NCI-H146 (cell line): ENCODE measurements at places on chromosomes 4 and X.

GRCh38 chr4:73770917-73771316 is 30.5 kb downstream of the CXCL8 start:
- peak; percentile 76 for DNase-seq

DNA sequence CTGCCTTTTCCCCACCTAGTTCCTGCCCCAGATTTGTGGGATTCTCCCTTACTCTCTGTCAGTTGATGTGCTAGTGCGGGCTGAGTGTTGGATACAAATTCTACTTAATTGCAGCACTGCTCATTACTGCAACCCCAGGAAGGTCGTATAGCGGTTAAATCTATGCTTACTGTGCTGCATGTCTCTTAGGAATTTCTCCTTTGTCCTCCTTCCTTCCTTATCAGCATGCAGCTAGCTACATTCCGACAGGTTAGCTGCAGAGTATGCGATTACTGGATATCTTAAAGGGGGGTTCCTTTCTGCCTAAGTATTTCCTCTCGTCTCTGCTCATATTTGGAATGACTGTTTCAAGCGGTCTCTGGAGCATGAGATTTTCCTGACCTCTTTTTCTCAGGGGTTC is 662.8 kb downstream of the TLL1 start:
- DNase-seq, result no peak

DNA sequence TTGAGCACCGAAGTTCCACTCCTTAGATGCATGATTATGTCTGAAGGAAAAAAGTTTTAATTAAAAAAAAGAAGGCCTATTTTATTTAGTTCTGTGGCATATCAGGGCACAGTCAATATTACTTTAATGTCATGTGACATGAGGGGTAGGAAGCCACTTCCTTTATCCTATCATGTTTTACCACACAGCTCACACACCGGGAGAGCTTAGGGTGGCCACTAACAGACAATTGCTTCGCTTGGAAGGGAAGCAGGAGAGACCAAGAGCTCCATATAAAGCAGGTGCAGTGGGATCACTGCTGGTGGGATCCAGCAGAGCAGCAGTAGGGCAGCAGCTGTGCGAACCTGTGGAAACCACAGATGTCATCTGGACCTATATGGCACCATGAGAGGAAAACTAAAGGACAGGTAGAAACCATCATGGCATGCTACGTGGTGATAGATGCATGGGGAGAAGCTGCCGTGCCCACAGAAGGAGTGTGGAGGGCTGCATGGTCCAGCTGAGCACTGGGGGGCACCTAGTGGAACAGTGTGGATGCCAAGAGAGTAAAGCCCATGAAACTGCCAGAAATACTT is 52.0 kb downstream of the DTHD1 start:
- no peak for DNase-seq

GRCh38 chrX:47898024-47898423 is 61.3 kb downstream of the ZNF81 start:
- no peak for DNase-seq

DNA sequence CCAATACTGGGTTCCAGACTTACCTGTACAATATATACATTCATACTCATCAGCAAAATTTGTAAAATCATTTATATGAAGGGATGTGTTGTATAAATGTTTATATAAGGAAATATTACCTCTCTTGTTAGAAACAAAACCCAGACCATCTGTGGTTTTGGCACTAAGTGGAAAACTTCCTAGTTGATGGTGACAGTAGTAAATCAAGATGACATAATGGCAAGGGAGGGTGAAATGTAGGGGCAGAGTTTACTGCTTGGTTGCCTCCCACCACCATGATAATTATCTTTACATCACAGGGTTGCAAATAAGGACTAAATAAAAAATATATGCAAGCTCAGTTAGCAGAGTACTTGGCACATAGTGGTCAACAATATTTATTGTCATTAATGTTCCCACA is 365.3 kb upstream of the TEX13C start:
- no peak for DNase-seq

DNA sequence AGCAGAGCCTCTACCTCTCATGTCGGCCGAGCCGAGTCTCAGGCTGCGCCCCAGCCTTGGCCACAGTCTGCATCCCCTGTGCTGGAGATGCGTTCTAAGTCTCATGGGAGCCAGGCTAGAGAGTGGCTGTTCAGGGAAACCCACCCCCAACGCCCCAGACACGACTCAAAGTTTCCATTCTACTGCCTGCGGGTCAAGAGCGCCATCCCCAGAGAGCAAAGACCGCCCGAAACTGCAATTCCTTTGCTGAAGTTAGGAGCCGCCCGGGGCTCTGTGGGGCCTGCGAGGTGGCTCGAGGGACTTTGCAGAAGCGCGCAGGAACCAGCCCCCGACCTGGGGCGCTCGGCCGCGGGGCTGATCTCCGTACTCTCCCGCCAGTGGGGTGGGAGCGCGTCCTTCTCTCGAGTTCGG is 10.0 kb upstream of the ELF4 start:
- no peak for DNase-seq

GRCh38 chrX:125205133-125205917 is 114.3 kb upstream of the TEX13C start:
- peak; percentile 92 for DNase-seq

DNA sequence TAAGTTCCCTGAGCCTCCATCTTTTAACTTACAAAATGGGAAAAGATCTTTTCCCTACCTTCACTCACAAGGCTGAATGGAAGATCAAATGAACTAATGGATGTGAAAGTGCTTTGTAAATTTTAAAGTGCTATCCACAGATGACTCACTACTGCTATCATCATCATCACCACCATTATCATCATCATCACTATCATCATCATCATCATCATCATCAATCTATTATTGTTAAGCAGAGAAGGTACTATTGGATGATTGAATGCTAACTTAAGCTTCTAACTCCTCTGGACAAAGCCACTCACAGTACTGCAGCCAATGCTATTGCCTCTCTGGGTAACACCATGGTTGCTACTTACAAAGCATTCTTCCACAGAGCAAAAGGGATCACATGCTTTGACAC is 1.9 kb downstream of the FRMD7 start:
- DNase-seq, result no peak

DNA sequence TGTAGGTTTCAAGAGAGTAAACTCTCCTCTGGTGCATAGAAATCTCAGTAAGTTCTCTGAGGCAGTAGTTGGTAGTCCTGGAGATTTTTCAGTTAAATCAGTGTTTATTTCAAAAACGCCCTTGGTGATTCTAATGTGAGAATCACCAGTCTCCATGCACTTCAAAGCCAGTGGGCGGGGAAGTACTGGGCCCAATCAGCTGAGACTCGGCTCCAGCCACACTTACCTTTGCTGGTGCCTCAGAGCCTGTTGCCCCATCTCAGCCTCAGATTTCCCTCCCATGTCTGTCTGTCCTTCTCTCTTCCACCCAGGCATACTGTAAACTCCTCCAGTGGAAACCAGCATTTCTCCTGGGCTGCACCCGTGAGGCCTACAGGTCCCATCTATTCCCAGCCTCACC is 7.4 kb upstream of the MGST2 start:
- no peak for DNase-seq

DNA sequence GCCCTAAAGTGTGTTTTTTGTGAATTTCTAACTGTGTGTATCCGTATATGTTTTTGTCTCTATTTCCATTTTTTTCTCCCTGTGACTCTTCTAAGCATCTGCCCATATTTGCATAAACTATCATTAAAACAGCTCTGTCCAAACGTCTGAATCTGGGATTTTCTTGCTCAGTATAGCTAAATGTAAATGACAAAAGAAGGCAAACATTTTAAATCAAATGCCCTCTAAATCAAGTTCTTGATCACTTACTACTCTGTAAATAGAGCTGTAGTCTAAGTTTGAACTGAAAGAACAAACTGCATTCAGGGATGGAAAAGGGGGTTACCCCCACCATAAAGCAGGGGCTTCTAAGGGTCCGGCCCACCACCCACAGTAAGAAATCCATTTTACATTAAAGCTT is 432.0 kb upstream of the FAM241A start:
- DNase-seq, result no peak

DNA sequence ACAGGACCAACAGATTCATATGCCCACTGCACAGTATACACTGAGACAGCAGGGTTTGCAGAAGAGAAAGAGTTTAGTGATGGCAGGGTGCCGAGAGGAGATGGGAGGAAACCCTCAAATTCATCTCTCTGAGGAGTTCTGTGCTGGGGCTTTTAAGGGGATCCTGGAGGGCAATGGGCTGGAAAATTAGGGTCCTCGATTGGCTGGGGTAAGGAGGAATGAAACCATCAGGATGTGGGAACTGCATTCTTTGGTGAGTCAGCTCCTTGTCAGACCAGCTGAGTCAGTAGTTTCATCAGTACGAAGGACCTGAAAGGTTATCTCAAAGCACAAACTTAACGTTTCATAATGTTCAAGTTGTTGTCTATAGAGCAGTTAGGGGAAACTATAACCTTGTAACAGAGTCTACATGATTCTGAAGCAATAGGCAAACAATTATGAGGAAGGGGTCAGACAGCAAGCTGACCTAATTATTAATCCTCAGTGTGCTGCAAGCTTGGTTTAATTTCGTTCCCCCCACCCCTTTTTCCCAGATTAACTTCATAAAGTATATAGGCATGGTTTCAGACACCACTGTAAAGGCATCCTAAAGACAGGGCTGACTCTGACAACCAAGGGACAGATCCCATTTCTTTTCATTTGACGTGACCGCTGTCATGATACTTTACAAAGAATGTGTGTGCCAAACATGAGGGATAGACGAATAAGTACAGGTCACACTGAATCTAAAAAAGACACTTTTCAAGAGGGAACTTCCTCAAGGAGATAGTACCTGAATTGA is 1.5 kb upstream of the MSMO1 start:
- no peak for DNase-seq

DNA sequence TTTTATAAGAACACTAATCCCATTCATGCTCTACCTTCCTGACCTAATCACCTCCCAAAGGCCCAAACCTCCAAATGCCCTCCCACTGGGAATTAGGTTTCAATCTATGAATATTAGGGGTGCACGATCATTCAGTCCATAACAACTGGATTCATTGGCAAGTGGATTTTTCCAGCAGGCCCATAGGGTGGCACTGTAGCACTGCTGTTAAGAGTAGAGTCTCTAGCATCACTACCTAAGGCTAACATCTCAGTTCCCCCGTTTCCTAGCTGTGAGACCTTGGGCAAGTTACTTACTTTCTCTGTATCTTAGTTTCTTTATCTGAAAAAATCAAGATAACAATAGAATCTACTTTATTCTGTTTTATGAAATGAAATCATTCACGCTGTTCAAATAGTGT is 315.8 kb downstream of the STIM2 start:
- DNase-seq, result peak; percentile 78
